Ovary (tissue), 10 donors: ENCODE measurements at places on chromosomes 3 and 15. TPM values are rescaled to one million over a fixed set of nuclear protein-coding genes. Genes with fewer than 3 reads are reported as not detected.
A peak's percentile ranks its signal among the peaks of the same experiment; 100 is the strongest.

DNA sequence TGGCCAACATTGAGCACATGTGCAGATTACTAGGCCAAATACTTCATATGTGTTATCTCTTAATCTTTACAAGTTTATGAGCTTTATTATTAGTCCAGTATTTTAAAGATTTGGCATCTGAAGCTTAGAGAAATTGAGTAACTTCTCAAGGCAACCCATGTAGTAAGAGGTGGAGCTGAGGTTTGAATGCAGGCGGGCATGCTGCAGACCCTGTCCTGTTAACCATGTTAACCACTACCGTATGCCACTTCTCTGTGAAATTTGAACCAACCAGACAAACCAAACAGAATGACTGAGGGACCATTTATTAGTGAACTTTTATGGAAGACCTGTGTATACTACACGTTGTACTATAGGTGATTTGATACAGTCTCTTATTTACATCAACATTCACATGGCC lies 49.7 kb downstream of the MEF2A start:
- DNase-seq: no peak

The TGM5 gene
- not detected for polyA plus RNA-seq

DNA sequence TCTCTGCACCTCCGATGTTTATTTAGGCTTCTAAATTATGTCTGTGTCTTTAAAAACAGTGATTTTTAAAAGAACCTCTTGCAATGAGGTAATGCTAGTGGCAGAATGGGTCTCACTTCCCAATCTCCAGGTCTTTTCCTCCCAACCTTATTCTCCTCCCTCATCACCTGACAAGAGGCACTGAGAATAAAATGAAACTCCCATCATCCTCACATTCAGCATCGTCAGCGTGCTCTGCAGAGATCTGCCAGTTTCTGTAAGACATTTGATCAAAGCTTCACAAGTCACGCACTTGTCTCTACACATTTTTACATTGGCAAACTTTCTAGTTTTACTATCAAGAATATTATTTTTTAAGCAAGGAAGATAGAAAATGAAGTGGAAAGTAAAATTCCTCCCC lies 420.5 kb downstream of the GABRB3 start:
- no peak for DNase-seq

- no peak for DNase-seq
These were observed 98.4 kb downstream of the IGF2BP2 start for GRCh38 chr3:185726254-185726967.

- DNase-seq: no peak
These were observed 117.2 kb downstream of the THRB start for GRCh38 chr3:24377218-24377993.

DNA sequence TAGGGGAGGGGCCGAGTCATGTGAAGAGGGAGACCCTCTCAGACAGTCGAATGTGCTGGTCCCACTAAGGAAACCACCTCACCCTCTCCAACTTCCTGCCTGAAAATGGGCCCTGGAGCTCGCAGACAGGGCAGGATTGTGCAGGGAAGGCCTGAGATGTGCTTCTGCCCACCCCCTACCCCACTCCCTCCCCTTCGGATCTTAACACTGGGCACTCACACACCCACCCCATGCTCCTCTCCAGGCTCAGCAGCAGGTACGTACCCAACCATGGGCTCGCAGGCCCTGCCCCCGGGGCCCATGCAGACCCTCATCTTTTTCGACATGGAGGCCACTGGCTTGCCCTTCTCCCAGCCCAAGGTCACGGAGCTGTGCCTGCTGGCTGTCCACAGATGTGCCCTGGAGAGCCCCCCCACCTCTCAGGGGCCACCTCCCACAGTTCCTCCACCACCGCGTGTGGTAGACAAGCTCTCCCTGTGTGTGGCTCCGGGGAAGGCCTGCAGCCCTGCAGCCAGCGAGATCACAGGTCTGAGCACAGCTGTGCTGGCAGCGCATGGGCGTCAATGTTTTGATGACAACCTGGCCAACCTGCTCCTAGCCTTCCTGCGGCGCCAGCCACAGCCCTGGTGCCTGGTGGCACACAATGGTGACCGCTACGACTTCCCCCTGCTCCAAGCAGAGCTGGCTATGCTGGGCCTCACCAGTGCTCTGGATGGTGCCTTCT lies 20.0 kb downstream of the ATRIP start:
- peak; percentile 54 for DNase-seq

The MUSTN1 gene
- polyA plus RNA-seq: 30.0 TPM

- no peak for DNase-seq
These were observed 68.0 kb downstream of the SH3GL3 start for GRCh38 chr15:83515164-83515563.

- no peak for DNase-seq
These were observed 14.1 kb downstream of the LCMT2 start for GRCh38 chr15:43316016-43316970.

The NAALADL2 gene
- 2.3 TPM for polyA plus RNA-seq

- no peak for DNase-seq
These were observed 110.5 kb upstream of the ABHD17C start for GRCh38 chr15:80584561-80584964.

GRCh38 chr15:99818872-99819271 lies 85.6 kb upstream of the LYSMD4 start:
- DNase-seq: no peak

- DNase-seq: no peak
These were observed 57.5 kb upstream of the EPHB1 start for GRCh38 chr3:134737516-134737915.

GRCh38 chr3:120506828-120507774 lies 56.3 kb upstream of the FSTL1 start:
- DNase-seq: peak; percentile 27

- no peak for DNase-seq
These were observed 330.2 kb downstream of the GABRB3 start for GRCh38 chr15:26442680-26443079.
